Gastrocnemius medialis (tissue), 4 donors: ENCODE measurements at places on chromosomes 5 and 9.

DNA sequence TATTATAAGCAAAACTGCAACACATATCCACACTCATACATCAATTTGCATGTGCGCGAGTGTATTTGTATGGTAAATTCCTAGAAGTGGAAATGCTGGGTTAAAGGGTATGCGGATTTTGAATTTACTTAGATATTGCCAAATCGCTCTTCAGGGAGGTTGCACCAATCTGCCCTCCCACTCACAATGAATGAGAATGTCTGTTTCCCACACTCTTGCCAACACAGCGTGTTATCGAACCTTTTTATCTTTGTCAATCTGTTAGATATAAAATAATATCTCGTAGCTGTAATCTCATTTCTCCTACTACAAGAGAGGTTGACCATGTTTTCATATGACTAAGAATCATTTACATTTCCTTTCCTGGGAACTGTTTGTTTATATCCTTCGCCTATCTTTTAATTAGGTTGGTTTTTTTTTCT is 35.7 kb downstream of the LHX2 start:
- DNase-seq = no peak

- DNase-seq = no peak
These were observed 108.3 kb downstream of the PCSK1 start for GRCh38 chr5:96324708-96325107.

DNA sequence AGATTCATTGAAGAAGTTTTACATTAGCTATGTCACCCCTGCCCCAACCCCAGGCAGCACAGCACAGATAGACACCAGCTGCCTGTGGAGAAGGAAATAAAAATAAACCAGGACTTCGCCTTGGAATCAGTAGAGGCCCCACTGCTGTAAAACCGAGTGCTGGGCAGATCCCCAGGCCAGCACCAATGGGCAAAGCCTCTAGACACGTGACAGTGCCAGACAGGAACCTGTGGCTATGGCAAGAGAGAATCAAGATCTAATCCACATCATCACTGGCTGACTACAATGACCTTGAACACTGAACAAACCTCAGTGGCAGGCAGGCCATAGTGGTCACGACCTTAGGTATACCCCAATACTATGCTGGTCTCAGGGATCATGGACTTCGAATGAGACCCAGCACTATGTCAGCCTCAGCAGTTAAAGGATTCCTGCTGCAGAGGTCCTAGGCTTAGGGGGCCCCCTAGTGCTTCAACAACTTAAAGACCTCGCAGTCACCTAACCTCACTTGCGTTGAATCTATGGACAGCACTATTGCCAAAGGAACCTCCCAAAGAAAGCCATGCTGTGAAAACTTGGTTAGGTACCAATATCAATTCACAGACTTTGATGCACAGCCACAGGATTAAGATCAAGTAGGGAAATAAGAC is 2118.6 kb upstream of the C9orf72 start:
- DNase-seq = no peak

DNA sequence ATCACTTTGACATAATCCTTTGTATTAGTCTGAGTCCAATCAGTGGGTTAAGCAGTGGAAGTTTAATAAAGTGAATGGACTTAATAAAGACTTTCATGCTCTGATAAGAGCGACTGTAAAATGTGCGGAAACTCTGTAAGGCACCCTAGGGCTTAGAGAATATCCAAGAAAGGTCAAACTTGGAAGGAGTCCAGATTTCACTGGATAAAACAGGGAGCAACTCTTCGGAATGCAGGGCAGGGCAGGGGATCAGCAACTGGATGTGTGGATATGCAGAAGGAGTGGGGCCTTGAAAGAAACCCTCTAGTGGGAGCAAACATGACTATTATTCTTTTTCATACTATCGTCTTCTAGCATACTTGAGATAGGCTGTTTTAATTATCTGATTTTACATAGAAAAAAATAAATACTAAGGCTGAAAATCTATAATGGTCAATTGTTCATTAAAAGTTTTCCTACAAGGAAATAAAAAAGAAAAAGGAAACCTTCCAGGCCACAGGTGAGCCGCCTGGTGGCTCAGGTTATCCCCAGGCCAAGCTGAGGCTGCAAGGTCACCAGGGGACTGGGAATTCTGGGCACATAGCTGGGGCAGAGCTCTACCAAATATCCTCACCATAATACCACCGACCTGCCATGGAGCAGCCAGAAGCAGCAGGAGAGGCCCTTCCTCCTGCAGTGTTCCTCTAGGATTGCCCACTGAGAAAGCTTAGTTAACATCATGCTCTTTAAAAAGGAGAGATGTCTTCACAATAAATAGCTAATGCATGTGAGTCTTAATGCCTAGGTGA is 46.3 kb upstream of the CCDC112 start:
- no peak for DNase-seq

DNA sequence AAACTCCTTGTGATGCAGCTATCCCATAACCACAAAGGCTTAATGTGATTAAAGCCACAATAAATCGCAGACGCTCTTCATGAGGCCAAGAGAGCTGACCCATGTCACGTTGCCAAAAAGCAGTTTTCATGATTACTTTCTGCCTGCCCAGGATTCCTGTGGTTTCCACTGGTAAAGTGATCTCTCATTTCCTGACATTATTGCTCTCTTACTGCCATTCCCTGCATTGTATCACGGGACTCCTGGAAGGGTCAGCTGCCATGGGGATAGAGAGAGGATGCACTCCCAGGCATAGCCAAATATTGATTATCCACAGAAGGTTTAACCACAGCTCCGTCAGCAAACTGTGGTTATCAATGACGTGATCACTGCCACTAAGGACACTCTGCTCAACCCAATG is 103.8 kb upstream of the SLC1A3 start:
- DNase-seq = no peak

DNA sequence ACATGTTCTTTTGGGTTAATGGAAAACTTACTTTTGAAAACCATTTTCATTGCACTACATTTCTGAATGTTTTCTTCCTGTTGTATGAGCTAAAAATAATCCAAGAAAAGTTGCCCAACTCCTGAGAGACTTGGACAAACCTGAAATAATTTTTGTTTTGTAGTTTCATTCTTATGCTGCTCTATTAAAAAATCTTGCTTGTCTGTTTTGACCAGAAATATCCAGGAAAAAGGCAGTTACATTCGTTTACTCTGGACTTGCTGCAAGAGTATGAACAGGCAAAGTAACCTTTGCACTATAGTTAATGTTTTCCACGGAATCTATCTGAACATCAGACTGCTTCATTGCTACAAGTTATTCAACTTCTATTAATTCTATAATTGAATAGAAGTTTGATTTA is 200.1 kb upstream of the DAB2 start:
- no peak for DNase-seq

DNA sequence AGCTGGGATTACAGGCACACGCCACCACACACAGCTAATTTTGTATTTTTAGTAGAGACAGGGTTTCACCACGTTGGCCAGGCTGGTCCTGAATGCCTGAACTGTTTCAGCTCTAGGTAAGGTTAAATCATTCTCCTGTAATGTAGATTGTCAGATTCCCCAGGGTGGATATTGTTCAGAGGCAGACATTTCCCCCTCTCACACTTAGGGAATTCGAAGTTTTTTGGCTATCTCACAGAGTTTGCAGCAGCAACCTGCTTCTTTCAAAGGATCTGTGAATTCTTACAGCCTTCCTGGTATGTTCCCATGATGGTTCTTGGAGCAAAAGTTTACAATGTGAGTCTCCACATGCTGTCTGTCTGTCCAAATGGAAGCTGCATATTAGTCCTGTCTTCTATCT is 15.6 kb upstream of the DIRAS2 start:
- no peak for DNase-seq

DNA sequence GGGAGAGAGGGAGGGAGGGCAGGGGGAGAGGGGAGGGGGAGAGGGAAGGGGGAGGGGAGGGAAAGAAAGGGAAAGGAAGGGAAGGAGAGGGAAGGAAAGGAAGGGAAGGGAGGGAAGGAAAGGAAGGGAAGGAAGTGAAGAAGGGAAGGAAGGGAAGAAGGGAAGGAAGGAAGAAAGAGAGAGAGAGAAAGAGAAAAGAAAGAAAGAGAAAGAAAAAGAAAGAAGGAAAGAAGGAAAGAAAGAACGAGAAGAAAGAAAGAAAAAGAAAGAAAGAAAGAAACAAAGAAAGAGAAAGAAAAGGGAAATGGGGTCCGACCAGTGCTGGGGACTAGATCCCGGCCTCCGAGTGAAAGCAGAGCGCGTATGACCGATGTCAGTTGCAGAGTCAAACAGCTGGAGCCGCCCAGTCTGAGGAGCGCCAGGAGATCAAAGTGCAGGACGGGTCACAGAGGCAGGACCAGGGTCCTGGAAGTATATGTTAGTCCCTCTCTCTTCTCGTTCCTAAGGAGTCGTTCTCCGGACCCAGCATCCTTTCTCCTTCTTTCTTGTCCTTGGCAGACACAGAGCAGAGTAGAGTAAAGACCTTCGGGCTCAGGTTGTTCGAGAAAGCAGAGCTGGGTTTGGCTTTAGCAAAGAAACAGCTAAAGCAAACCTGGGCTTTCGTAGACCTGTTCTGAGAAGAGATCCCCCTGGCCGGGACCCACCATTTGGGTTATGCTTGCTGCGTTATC is 305.4 kb upstream of the MSX2 start:
- DNase-seq = no peak

GRCh38 chr9:2158766-2159430 is 143.8 kb downstream of the SMARCA2 start:
- DNase-seq = no peak

GRCh38 chr9:78565481-78565880 is 268.6 kb downstream of the PSAT1 start:
- no peak for DNase-seq

- no peak for DNase-seq
These were observed 142.9 kb downstream of the ATPSCKMT start for GRCh38 chr5:10106806-10107205.

DNA sequence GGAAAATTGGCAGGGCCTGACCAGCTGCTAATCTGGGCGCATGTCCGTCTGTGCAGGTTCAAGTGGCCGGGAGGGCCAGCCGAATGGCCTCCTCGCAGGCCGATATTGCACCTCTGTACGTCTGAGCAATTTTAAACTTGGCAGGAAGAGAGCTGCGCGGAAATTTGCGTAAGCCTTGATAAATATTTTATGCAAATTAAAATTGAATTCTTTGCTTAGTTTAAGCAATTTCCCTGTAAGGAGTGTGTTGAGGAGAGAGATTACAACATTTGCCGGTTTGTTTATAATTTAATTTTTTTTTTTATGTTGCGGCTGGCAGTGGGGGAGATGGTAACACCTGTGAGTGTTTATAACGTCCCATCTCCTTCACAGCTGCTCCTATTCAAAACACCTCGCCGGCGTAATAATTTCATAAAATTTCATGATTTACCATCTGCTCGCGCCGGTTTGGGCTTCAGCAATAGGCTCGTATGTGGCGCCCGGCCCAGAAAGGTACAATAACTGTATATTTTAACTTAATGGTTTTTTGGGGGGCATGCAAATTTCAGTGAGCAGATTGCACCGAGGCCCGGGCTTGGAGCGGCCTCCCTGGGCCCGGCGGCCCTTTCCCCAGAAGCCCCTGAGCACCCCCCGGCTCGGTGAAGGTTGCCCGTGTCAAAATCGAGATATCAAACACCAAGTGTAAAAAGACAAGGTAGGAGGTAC is 269.4 kb upstream of the MVB12B start:
- DNase-seq = no peak

GRCh38 chr5:96838201-96839070 is 30.7 kb upstream of the ERAP1 start:
- DNase-seq = no peak

DNA sequence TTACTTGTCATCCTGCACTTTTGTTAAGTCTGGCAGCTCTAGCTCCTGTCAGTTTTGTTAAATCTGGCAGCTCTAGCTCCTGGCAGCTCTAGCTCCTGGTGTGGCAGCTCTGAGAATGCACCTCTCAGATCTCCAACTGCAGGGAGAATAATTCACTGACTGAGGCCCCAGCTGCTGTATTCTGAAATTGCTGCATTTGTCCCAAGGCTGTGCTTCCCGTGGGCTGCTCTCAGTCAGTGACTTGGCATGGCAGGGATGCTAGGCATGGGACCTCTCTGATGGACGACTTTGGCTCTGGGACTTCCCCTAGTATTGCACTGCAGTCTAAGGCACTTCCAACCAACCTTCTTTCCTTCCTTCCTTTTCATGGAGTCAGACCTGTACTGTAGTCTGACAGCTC is 475.7 kb downstream of the CCDC171 start:
- no peak for DNase-seq

GRCh38 chr9:133633681-133634080 is 2.5 kb upstream of the DBH start:
- no peak for DNase-seq

DNA sequence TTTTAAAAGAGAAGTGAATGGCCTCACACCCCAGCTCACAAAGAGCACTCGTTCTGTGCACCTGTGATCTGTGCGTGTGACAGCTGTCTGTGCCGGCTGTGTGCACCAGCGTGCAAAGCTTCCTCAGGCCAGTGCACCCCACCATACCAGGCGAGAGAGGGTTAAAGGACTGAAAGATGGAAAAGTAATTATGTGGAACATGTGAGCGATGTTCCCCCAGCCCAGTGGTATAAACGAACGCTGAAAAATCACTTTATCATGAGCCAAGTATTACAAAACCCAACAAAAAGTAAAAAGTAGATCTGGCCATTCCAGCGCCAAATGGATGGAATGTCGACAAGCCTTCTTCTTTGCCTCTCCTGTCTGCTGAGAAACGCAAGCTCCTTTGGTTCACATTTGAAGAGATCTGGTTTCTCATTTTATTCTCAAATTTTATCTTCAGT is 53.7 kb downstream of the IPPK start:
- no peak for DNase-seq

DNA sequence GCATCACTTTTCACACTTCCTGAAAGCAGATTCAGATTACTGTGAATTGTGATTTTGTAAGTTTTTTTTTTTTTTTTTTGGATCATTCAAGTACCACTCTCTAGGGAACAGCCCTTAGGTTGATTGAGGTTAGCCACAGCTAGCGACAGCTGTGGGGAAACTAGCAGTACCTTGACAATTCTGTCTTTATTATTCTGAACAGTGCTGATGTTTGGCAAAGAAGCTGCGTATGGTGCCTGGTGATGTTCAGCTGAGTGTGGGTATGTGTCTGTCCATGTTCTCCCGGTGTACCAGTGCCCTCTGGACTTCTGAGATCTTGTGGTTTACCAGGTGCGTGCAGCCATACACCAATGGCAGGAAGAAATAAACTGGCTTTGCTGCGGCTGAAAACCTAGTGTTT is 117.3 kb upstream of the PLPPR1 start:
- DNase-seq = no peak

- no peak for DNase-seq
These were observed 34.8 kb upstream of the TMC1 start for GRCh38 chr9:72486594-72486955.
